Fibroblast of upper back skin (primary cell): ENCODE measurements at places on chromosomes 1 and 21.

DNA sequence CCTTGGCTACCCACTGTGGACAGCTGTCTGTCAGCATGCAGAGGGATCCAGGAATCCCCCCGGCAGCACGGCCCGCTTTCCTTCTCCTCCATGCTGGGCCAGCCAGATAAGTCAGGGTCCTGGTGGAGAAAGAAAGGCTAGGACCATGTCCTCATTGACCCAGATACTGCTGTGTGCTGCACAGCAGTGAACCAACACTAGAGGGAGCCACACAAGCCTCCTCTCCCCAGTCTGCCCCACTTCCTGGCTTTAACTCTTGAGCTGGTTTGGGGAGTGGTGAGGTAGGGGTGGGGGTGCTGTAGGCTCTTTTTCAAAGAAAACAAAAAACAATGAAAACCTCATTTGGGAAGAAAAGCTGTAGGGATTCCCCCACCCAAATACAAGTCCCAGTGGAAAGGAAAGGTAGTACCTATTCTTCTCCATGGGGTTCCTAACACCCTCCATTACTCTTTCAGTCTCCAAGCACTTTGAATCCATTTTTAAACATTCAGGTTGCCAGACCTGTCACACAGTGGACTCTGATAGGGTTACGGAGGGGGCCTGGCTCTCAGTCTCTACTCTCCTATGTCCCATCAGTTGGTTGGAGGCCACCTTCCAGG is 84.9 kb upstream of the CD1D start:
- DNase-seq = peak; percentile 18

DNA sequence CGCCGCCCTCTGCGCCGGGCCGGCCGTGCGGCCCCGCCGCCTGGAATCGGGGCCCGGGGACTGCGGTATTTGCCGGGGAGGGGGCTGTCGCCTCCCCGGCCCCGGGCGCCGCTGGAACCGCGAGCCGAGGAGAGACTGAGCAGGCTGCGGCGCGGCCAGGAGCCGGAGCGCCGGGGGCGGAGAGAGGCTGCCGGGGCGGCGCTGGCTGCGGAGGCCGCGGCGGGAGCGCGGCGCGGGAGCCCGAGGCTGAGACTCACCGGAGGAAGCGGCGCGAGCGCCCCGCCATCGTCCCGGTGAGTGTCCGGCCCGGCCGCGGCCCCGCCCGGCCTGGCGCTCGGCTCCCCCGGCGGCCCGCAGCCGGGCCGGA is 746 bp downstream of the DYRK1A start:
- no peak for DNase-seq

DNA sequence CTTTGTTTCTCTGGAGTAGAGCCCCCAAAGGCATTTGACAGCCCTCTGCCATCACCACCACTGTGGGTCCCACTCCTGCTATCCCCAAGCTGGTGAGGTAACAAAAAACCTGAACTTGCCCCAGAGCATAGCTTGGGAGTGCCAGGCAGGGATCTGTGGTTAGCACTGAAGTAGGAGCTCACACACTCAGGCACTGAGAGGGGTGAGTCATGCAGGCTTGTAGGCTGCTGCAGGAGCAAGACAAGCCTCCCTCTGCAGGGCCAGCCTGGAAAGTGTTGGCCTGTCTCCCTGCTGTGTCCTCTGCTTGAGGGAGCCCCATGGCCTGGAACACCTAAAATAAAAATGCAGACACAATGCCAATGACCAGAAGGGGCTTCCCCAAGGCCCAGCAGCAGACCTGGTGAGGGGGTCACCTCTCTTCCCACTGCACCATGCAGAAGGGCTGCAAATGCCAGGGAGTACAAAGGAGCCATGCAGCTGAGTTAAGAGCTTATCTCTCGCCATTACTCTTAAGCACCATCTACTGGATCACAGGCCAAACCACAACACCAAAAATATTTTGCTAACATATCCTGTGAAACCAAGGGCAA is 108.9 kb upstream of the POGK start:
- no peak for DNase-seq

GRCh38 chr1:24084050-24084449 is 27.9 kb downstream of the MYOM3 start:
- no peak for DNase-seq

GRCh38 chr1:31696242-31696641 is 7.6 kb downstream of the COL16A1 start:
- DNase-seq = no peak

GRCh38 chr1:170864238-170864637 is 71.1 kb upstream of the MROH9 start:
- peak; percentile 71 for DNase-seq

GRCh38 chr1:210696709-210697108 is 368.0 kb downstream of the HHAT start:
- peak; percentile 69 for DNase-seq
